EL (cell line): ENCODE measurements at places on chromosomes 3 and 15.
A peak's percentile ranks its signal among the peaks of the same experiment; 100 is the strongest.

DNA sequence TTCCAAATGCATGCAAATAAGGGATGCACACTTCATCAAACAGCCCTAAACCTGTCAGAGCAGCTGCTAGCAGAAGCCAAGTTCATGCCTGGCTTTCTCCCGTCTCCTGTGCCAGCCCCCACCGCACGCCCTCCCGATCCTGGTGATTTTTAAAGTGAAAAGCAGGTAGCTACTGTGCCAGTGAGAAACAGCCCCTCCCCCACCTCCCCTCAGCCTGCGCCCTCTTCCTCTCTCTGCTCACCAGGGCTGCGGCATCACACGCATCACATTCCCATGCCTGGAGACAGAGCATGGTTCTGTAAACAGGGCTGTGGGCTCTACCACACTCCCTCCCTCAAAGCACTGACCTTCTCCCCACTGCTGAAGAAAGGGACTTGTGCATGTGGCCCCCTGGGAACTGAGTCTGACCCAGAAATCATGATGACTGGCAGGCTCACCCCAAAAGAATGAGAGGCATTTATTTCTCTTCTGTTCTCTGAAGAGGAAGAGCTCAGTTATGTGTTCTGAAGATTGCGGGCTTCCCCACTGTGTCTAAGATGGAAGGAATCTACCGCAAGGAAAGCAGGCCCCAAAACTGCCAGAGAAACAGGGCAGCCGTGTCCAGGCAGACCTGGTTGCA is 14.5 kb upstream of the SLC6A1 start:
- DNase-seq, result peak; percentile 60

DNA sequence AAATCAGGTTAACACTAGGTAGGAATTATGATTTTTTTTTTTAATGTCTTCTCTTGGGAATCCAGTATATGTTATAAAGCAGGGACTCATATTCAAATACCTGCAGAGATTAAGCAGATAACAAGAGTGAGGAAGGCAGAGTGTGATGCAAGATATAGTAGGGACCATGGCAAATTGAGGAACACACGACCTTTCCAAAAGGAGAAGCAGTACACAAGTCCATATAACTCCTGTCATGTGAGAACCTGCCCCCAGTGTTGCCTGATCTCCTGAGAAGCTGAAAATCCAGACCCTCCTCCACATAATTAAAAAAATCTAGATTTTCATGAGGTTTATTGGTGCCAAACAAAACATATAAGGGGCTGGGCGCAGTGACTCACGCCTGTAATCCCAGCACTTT is 3.6 kb downstream of the RFC4 start:
- no peak for DNase-seq

DNA sequence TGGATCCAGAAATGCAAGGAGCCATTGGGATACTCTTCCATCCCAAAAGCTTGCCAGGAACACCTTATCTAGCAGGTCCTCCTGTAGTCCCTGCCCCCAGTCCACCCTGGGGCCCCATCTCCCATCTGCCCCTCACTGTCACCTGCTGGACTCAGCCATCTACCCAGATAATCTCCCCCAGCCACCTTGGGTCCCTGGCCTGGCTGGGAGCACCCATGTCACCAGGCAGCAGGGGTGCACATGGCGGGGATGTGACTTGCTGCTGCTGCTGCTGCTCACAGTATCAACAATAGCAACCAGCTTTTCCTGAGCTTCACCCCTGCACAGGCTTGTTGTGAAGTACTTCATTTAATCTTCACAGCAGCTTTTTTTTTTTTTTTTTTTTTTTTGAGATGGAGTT is 12.6 kb downstream of the PTH1R start:
- no peak for DNase-seq

DNA sequence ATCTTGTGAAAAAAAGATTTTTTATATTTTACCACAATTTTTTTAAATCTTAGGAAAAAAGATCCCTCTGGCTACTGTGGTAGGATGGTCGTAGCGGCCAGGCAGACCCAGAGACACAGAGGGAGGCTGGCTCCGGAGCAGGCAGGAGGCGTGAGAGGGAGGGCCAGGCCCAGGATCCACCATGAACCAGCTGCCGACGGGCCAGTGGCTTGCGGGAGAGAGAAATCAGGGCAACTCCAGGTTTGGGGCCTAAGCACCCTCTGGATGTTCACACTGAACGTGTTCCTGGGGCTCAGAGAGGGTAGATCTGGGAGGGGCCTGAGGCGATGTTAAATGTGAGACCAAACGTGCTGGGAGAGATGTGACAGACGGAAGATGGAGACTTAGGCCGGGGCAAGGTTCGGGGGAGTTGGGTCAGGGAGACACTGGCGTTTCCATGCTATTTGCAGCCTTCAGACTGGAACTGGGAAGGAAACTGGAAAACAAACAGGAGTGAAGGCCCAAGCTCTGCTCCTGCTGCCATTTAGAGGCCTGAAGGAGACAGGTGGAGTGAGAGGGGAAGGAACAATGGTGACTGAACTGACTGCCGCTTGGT is 1.6 kb upstream of the VILL start:
- no peak for DNase-seq

DNA sequence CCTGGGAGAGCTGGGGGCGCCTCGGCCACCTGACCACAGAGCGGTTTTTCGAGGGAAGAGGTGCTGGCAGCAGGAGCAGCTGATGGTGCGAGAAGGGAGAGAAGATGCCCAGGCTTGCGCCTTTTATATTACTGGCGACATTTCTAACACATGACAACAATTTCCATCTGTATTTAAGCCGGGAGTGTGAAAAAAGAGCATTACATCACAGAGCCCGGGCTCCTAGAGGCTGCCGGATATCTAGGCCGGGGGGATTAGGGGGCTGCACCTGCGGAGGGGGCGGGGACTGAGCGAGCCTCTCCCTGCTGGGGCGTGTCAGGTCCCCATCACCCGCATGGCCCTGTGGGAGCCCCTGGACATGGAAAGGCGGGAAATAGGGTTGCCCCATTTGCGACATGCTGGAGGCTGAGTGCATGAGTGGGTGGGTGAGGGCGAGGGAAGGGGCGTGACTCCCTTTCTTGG is 440.7 kb downstream of the MAGI1 start:
- DNase-seq, result no peak

- DNase-seq, result no peak
Measured at GRCh38 chr15:63469190-63469589, 35.2 kb upstream of the USP3 start.

GRCh38 chr3:13839253-13839652 is 40.6 kb downstream of the WNT7A start:
- no peak for DNase-seq

GRCh38 chr3:58013973-58014649 is 5.9 kb downstream of the FLNB start:
- peak; percentile 98 for DNase-seq

DNA sequence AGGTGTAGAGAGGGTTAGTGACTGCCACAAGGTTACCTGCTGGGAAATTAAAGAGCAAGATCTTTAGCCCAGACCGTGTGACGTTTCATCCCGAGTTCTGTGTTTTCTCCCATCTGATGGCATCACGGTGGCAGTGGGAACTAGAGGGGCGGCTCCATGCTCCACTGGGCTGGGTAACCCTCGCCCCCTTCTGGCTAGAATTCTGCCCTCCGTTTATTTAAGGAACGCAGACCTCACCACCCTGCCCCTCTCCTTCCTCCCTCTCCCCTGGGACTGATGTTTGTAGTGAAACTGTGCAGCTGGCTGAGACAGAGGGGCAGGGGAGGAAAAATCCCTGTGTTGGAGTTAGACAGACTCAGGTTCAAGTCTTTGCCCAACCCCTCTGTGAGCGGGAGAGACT is 65.6 kb downstream of the ITGA11 start:
- no peak for DNase-seq

- DNase-seq, result no peak
Measured at GRCh38 chr15:69666921-69667811, 214.5 kb downstream of the RPLP1 start.

GRCh38 chr15:65824941-65825544 is 33.0 kb upstream of the DENND4A start:
- DNase-seq, result peak; percentile 28

GRCh38 chr15:35630985-35631384 is 85.0 kb upstream of the DPH6 start:
- DNase-seq, result no peak

GRCh38 chr3:57130571-57131209 is 34.5 kb downstream of the IL17RD start:
- DNase-seq, result no peak

GRCh38 chr3:114794894-114795630 is 352.0 kb downstream of the ZBTB20 start:
- no peak for DNase-seq

DNA sequence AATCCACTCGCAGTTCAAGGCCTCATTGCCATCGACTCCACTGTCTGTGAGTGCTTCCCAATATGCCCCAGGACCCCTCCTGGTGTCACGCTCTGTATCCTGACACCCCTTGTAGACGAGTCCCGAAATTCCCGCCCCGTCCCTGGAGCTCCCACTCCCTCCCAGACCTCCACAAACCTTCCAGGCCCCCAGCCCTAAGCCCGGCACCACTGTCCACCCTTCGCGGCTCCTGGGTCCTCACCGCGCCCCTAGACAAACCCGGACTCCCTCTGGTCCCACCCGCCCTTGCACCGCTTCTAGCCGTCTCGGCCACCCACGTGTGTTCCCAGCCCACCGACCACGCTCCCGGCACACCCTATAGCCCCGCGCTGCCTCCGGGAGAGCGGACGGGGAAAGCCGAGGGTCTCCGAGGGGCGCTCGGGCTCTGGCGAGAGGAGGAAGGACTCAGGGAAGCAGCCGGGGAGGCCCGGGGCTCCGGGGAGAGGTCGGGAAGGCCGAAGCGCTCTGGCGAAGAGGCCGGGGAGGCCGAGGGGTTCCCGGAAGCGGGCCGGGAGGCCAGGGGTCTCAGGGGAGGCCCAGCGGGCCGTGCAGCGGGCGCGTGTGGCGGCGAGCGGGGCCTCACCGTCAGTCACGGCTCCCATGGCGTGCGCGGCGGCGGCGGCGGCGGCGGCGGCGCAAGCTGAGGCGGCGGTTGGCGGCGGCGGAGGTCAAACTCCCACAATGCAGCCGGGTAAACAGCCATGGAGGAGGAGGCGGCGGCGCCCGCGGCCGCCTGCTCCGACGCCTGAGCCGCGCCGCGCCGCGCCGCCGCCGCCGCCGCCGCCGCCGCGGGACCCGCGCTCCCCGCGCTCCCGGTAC is at the start of the genes ATXN7 and THOC7:
TSS of gene ATXN7 (plus strand) at position 718 of the 858 bp plus-strand sequence. CDS start 48,732 bp downstream, outside the sequence.
TSS of gene THOC7 (minus strand) at position 656 of the 858 bp plus-strand sequence. CDS start at position 641, 15 bp downstream.
- peak; percentile 67 for DNase-seq

DNA sequence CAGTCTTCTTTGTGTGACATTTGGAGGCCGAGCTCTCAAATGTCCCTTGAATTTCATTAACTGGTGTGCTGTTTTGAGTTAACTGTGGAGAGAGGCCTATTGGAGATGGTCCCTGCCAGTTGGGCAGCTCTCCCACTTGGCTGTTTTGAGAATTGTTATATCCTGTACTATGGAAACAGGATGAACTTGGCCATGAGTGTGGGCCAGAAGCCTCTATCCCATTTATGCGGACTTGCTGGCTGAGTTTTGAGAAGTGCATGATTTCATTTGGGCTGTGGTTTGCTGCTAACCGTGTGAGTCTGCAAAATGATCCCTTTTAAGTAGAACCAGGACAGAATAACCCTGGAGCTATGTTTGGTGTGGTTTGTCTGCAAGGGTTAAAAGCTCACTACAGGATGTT is 366.0 kb downstream of the PTPRG start:
- DNase-seq, result peak; percentile 49

GRCh38 chr3:195715583-195716266 is 5.1 kb upstream of the MUC20 start:
- DNase-seq, result no peak
